CD4-positive, alpha-beta T cell treated with Interleukin-6 at 100 ng/mL for 8 hours (primary cell): ENCODE measurements at places on chromosomes 1 and 21.

- DNase-seq, result no peak
Observed at GRCh38 chr1:55876276-55877060, 661.3 kb upstream of the USP24 start.

- no peak for DNase-seq
Observed at GRCh38 chr1:14955402-14955801, 198.1 kb upstream of the TMEM51 start.

- DNase-seq, result no peak
Observed at GRCh38 chr1:10865518-10866320, 69.3 kb upstream of the CASZ1 start.

GRCh38 chr1:213335084-213335483, 284.0 kb downstream of the RPS6KC1 start:
- DNase-seq, result no peak

GRCh38 chr1:26696654-26697430, 1.0 kb downstream of the ARID1A start:
- DNase-seq, result peak; percentile 45
